Astrocyte (in vitro differentiated cells and primary cell): ENCODE measurements at places on chromosomes 6 and 20. TPM values are rescaled to one million over a fixed set of nuclear protein-coding genes. Genes with fewer than 3 reads are reported as not detected.

Gene C20orf96
- 10.1 and 10.7 TPM in 2 replicates for total RNA-seq

- H3K4me1 ChIP-seq, result peaks cover 10% of the 10 kb centered on the region
- no peak for DNase-seq
- no peak overlapping the region for H3K4me3 ChIP-seq
- H3K27me3 ChIP-seq, result no peaks in the 10 kb centered on the region
- no peak overlapping the region for H3K27ac ChIP-seq
These were observed 20.7 kb downstream of the SERPINB6 start for GRCh38 chr6:2950713-2951112.

Gene ARMC12
- total RNA-seq, result 0.25 TPM in 1 of 2 replicates, not detected in the other

- no peak overlapping the region for H3K4me3 ChIP-seq
- H3K36me3 ChIP-seq, result no peaks in the 10 kb centered on the region
- no peaks in the 10 kb centered on the region for H3K4me1 ChIP-seq
These were observed 550.0 kb downstream of the PHF3 start for GRCh38 chr6:64185621-64186020.

- no peak for DNase-seq
- H3K36me3 ChIP-seq, result no peaks in the 10 kb centered on the region
- no peaks in the 10 kb centered on the region for H3K27me3 ChIP-seq
These were observed 122.6 kb downstream of the LRRC1 start for GRCh38 chr6:53917464-53917842.

- H3K4me1 ChIP-seq, result peaks cover 6% of the 10 kb centered on the region
- no peaks in the 10 kb centered on the region for H3K27me3 ChIP-seq
- no peaks in the 10 kb centered on the region for H3K36me3 ChIP-seq
These were observed 82.7 kb upstream of the TOP1 start for GRCh38 chr20:40945754-40946450.
